ENCODE measurements at places on chromosomes 1 and 21.
A peak's percentile ranks its signal among the peaks of the same experiment; 100 is the strongest.

DNA sequence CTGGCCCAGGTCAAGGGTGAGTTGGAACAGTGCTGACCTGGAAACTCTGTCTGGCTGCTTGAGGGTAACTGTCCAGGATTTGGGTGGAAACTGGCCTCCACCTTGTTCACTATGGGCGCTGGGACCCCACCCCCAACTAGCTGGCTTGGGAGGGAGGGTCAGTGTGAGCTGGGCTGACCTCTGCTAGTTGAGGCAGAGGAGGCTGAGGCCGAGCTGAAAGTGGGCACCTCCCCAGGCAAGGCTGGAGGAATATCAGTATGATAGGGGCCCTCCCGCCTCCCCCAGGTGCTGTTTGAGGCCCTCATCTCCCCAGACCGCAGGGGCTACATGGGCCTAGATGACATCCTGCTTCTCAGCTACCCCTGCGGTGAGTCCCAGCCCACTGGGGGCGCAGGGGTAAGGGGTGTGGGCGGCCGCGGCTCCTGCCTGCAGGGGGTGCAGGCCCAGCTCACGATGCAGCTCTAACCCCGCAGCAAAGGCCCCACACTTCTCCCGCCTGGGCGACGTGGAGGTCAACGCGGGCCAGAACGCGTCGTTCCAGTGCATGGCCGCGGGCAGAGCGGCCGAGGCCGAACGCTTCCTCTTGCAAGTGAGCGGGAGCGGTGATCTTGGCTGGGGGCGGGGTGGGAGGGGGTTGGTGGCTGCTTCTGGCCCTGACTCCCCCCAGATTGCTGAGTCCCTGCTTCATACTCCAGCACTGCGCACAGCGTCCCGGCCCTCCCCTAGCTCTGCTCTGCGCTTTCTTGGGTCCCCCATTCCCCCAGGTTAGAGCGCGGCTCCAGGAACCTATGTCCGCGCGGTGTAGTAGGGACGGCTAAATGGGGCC, 22.9 kb downstream of the PTPRU start:
- peak; percentile 28 for DNase-seq

- DNase-seq, result no peak
Observed at GRCh38 chr1:115655306-115655663, 13.5 kb downstream of the VANGL1 start.

GRCh38 chr1:28296401-28297261, 32.2 kb upstream of the MED18 start:
- DNase-seq, result no peak

DNA sequence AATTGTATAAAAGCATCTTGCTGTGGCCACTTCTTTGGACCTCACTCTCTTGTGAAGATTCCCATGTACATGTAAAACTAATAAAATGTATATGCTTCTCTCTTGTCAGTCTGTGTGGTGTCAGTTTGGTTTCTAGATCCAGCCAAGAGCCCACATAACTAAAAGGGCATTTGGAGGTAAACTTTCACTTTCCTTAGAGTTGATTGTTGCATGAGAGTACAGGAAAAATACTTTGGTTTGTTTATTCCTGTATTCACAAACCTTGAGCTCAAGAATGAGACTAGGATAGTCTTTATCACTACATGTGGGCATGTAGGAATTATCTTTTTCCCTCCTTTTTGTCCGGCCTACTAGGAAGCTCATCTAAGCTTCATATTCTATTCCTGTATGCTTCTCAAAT, 50.9 kb downstream of the KCTD3 start:
- DNase-seq, result no peak

DNA sequence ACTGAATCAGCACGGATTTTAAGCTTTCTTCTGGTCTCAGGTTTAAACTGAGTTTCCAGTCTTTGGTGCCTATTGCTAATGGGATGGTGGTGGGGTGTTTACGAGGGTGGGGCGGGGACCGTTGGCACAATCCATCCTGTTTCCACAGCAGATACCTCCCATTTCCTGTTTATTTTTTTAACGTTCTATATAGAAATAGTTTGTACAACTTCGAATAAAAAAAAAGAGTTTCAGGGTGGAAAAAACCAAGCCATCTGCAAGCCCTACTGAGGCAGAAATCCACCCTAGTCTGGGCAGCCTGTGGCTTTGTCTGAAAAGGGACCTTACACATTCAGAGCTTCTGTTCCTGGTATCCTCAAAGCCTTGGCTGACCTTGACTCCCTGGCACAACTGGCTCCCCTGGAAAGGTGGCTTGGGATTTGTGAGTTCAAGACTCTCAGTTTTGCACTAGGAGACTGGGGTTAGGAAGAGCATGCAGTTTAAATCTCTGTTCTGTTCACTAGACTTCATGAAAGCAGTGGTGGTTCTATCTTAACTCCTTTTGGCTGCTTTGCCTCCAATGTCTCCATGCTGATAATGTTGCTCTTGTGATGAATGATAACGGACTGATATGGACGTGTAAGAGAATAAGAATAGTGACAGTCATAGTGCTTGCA, 46.7 kb downstream of the VANGL2 start:
- no peak for DNase-seq

GRCh38 chr1:39401106-39401505, 90.3 kb upstream of the BMP8A start:
- no peak for DNase-seq

DNA sequence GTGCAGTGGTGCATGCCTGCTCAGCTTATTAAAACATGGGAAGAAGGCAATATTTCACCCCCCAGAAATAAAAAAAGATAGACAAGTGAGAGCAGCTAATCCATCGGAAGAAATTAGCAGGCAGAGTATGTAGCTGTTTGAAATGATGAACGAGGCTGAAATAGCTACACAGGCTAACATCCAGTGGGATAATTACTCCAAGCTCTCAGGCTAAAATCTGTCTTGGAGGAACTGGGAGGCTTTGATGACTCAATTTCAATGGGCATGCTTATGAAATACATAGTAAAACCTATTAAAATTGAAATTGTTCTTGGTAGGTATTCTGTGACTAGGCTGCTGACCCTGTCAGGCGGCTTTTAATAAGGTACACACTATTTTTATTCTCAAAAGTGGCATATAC, 84.1 kb upstream of the RRP15 start:
- no peak for DNase-seq

GRCh38 chr1:150151291-150152181, 1.8 kb downstream of the PLEKHO1 start:
- peak; percentile 73 for DNase-seq

DNA sequence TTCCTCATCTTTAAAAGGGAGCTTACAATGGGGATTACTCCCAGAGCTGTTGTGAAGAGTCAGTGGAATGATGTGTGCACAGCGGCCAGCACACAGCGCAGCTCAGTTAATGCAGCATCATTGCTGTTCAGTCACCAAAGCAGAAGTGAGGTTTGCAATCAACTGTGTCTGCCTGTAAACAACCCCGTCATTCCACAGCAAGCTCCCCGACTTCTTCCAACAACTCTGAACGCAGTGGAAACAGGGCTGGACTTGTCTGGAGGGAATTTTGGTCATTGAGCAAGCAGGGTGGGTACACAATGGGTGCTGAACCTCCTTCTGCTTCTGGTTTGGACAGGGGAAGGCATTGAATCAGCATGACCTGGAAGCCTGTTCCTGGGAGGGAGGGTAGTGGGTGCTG, 347.4 kb downstream of the PTPRU start:
- no peak for DNase-seq

Measured in hematopoietic multipotent progenitor cell (in vitro differentiated cells).